ENCODE measurements at places on chromosomes 2 and 18.

GRCh38 chr18:65822826-65823225 is 72.0 kb downstream of the CDH7 start:
- H3K27ac ChIP-seq = no peak overlapping the region
- no peaks in the 10 kb centered on the region for H3K27me3 ChIP-seq
- DNase-seq = no peak
- no peaks in the 10 kb centered on the region for H3K4me1 ChIP-seq
- H3K4me3 ChIP-seq = no peak overlapping the region
- no peaks in the 10 kb centered on the region for H3K36me3 ChIP-seq

DNA sequence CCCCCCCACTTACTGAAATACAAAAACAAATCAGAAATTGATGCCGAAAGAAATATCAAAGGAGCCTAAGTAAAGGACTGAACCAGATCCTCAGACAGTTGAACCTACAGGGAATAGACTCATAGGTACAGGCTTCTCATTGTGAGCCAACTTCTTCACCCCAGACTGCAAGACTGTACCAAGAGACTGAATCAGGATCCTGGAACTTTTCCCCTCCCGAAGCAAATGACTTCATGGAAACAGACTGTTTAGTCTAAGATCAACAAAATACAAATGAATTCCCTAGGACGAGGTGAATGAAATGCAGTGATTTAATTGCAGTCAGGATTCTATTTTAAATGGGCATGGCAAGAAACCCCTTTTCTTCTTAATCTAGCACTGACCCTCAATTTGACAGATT is 53.6 kb upstream of the RNF152 start:
- DNase-seq = no peak
- no peak overlapping the region for H3K27ac ChIP-seq
- H3K4me3 ChIP-seq = no peak overlapping the region
- H3K36me3 ChIP-seq = no peaks in the 10 kb centered on the region
- no peaks in the 10 kb centered on the region for H3K27me3 ChIP-seq
- no peaks in the 10 kb centered on the region for H3K4me1 ChIP-seq

GRCh38 chr2:126748929-126749518 is 93.1 kb downstream of the GYPC start:
- DNase-seq = no peak
- no peaks in the 10 kb centered on the region for H3K36me3 ChIP-seq
- H3K4me1 ChIP-seq = no peaks in the 10 kb centered on the region
- no peaks in the 10 kb centered on the region for H3K27me3 ChIP-seq
- no peak overlapping the region for H3K4me3 ChIP-seq

GRCh38 chr18:51168960-51169662 is 28.4 kb downstream of the MEX3C start:
- H3K27ac ChIP-seq = no peak overlapping the region
- no peaks in the 10 kb centered on the region for H3K4me1 ChIP-seq
- H3K4me3 ChIP-seq = no peak overlapping the region
- H3K36me3 ChIP-seq = no peaks in the 10 kb centered on the region
- DNase-seq = no peak
- no peaks in the 10 kb centered on the region for H3K27me3 ChIP-seq

DNA sequence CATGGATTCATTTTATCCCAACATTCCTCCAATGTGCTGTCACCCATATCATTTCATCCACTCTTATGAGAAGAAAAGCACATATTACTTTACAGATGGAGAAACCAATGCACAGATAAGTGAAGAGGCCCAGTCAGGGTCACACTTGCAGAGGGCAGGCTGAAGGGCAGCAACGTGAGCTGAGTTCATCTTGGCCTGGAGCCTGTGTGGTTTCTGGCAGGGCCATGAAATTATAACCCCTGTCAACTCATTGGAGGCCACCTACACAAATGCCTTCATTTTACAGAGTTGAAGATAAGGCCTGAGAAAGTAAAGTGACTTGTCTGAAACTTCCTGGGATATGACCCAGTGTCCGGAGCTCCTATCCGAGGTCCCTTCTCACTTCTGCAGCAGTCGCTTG is 88.4 kb upstream of the NRP2 start:
- DNase-seq = no peak
- no peak overlapping the region for H3K4me3 ChIP-seq
- H3K27ac ChIP-seq = no peak overlapping the region
- no peaks in the 10 kb centered on the region for H3K4me1 ChIP-seq
